ENCODE measurements at places on chromosomes 7 and 10.

GRCh38 chr7:156236181-156236889 is 404.2 kb upstream of the RNF32 start:
- DNase-seq, result no peak

GRCh38 chr7:12754179-12754578 is 66.7 kb downstream of the ARL4A start:
- DNase-seq, result no peak

GRCh38 chr10:93871671-93872204 is 22.0 kb upstream of the SLC35G1 start:
- DNase-seq, result no peak

DNA sequence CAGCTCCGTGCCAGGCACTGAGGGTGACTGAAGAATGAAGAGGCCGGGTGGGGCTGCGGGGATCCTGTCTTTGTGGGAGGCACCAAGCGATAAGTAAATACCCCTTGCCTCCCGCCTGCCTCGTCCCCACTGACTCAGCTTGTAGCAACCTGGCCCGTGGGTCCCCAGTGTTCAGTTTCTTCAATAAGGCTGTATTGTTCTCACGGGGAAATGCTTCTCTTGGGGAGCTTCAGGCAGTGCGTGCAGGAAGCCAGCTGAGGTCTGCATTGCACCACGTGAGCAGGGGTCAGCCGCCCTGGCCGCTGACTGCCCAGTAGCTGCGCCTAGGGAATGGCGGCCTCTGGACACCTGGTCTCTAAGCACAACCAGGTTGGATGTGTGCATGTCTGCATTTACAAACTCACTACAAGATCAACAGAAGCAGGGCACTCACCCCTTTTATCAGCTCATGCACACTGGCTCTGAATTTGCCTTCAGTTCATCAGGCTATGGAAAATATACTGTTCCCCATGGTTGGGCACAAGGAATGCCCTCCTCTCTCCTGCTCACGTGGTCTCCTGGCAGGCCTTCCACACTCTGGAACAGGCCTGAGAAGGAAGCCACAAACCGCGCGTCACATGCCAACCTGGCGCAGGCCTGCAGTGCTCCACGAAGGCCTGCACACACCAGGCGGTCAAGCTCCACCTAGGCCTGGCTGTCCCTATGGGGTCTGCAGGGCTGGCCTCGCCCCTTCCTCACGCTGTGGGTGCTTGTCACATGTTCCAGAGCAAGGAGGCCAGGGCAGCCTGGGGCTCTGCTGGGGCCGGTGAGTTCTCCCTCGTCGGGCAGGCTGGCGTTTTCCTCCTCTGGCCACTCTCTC is 135.7 kb upstream of the RNF32 start:
- no peak for DNase-seq

DNA sequence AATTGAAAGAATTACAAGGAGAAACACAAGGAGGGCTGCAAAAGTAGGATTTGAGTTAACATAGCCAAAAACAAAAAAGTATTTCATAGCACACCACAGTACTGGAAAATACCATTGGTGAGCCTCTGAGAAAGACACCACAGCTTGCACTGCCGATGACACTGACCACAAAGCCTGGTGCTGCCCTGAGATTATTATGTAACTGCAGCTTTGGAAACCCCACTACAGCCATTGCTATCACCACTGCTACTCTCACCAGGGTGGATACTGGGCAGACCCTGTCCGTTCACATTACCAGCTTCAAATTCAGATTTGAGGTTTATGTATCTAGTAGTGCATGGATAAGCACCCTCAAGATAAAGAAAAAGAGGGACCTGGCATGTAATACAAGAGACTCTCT is 1246.7 kb upstream of the SORCS1 start:
- no peak for DNase-seq

DNA sequence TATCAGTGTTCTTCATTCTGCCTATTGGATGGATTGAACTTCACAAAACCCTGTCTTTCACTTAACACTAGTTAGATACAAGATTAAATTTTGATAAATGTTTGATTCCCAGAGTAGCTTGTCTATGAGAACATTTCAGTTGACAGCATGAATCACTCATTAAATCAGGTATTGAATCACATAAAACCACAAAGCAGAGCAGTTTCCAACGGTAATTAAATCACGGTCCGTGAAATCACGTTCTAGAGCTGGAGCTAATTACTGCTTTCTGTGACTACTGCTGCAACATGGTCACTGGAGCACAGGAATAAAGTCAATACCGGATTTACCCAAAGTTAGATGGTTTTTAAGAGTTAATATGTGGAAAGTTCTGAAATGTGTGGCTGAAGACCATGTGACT is 257.8 kb upstream of the PCDH15 start:
- no peak for DNase-seq

DNA sequence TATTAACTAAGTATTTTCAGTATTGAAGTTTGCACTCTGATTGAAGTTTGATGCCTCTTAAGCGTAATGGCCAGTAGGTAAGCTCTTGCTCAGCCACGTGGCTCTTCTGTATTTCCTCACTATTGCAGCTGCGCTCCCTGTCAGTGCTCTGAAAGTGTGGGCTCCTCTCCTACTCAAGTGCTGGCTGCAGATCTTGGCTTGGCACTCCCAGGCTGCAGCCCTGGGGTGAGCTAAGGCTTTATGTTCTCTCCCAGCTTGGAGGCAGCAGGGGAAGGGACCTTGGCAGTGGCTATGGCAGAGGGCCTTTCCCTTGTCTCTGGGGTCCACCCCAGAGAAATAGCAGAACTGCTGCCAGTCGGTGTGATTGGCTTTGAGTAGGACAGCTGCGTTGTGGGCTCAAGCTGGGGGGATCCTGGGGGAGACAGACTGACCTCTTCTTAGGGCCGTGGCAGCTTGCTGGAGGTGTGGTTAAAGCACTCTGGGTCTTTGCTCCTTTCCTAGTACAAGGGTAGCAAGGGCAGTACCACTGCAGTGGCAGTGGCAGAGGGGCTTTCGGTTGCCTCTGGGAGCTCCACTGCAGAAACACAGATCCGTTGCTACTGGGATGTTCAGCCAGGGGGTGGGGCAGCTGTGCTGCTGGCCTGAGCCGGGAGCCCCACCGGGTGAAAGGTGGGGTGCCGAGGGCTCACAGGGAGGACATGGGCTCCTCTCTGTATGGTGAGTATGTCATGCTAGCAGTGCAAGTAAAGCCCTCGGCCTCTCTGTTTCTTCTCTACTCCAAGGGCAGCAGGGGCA is 100.5 kb downstream of the GLCCI1 start:
- no peak for DNase-seq

GRCh38 chr7:75835688-75836285 is 22.2 kb upstream of the CCL24 start:
- DNase-seq, result no peak

- no peak for DNase-seq
Measured at GRCh38 chr7:19284136-19284535, 138.9 kb upstream of the FERD3L start.

- DNase-seq, result no peak
Measured at GRCh38 chr7:5495581-5496375, 72.1 kb upstream of the TNRC18 start.

DNA sequence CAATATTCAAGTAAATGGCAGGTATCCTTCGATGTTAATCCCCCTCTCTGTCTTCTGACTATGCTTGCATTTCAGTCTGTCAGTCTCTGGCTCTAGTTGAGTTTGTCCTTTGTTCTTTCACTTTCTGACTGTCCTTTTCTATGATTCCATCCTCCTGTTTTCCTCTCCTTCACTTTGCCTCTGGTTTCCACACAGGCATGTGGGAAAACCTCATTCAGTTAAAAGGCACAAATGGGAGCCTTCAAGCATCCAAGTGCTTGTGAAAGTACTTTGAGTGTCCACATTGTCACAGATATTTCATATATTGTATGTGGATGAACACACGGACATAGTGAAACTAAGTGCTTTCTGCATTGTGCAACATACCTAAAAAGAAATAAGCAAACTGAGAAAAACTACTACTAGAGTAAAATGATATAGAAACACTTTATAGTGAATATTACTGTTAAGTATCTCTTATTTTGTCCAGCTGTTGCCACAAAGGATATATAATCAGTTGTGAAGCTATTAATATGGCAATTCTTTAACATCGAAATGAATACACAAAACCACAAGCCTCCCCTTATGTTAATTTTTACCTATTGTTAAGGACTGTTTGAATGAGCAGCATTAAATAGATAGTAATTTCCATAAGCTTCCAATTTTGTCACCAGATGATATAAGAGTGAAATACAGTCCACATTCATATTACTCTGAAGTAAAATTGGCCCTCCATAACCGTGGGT is 71.7 kb downstream of the NRBF2 start:
- DNase-seq, result no peak

DNA sequence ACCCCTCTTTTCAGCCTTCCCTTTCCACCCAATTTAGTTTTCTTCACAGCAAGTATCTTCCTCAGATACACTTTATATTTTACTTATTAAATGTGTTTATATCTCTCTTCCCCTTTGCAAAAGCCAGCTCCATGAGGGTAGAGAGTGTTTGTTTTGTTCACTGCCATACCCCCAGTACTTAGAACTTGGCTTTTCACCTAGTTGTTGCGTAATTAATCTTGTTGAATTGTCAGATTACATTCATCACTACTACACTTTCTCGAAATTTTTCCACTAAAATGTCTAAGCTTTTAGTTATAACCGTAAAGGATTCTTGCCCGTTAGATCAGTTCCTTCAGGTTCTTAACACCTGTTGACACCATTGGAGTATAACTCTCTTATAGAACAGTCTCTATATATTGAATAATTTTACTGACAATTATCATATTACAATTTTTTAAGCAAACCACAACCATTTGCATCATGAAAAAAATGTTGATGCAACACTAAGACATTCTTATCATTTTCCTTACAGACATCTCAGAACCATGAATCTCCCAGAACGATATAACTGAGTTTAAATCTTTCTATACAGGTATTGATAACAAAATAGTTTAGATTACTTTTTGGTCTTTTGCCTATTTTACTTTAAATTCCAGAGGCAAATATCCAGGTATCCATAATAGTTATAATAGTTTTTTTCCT is 29.9 kb downstream of the VWDE start:
- DNase-seq, result no peak

DNA sequence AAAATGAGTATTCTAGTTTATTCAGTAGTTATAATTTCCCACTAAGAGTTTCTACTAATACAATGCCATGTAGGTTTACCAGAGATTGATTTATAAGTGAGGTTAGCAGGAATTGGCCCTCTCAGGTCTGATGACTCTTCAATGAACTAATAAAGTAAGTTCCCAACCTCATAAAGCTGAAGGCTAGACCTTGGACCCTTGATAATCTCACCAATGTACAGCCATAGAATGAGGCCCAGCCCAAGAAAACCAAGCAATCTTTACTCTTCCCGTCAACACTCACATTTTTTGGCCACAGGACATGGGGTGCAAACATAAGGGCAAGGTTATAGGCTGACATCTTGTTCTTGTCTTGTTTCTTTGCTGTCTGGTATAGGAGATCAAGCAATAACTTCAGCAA is 33.3 kb downstream of the ARHGAP19 start:
- no peak for DNase-seq

- no peak for DNase-seq
Measured at GRCh38 chr10:10956681-10957542, 60.8 kb upstream of the CELF2 start.

- no peak for DNase-seq
Measured at GRCh38 chr7:25329815-25330214, 101.5 kb upstream of the NPVF start.

GRCh38 chr7:133863362-133864061 is 263.6 kb upstream of the LRGUK start:
- no peak for DNase-seq

DNA sequence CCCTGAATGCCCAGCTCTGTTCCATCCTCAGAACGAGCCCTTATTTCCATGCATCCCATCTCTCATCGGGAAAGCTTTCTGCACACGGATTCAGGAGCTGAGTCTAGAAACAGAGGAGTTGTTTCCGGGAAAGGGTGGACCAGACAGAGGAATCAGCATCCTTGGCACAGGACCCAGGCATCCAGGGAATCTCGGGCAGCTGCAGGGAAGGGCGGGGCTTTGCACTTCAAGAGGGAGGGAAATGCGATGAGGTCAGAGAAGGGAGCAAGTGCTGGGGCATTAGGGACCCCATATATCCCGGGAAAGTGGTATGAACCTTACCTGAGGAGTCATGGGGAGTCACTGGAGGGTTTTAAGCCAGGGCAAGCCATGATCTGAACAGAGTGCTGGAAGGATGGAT is 68.5 kb downstream of the NPTX2 start:
- DNase-seq, result no peak

- no peak for DNase-seq
Measured at GRCh38 chr7:35761871-35762677, 38.8 kb upstream of the SEPTIN7 start.

Measured in stimulated activated CD8-positive, alpha-beta memory T cell treated with anti-CD3 and anti-CD28 coated beads, Interleukin-4, amount 100 ng/mL, for 24 hours (primary cell).